ENCODE measurements at places on chromosomes 6 and 20. TPM values are rescaled to one million over a fixed set of nuclear protein-coding genes. Genes with fewer than 3 reads are reported as not detected.

- no peak for DNase-seq
Observed at GRCh38 chr6:122136386-122136785, 263.1 kb upstream of the HSF2 start.

DNA sequence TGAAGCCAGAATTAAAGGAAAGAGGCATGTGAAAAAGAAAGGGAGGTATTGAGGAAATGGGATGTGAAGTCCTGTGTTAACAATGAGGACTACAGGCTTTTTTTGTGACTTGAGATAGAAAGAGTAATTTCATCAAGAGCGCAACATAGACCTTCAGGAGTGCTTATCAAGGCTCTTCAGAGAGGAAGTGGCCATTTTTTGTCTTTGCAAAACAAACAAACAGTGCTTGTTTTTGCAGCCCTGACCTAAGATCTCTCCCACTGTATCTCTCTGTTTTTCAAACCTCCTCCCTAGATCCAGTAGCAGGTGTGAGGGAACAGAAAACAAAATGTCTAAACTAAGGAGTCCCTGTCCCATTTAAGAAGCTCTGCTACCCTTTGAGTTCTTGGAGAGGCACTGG, 710.3 kb upstream of the MARCKS start:
- DNase-seq = no peak

DNA sequence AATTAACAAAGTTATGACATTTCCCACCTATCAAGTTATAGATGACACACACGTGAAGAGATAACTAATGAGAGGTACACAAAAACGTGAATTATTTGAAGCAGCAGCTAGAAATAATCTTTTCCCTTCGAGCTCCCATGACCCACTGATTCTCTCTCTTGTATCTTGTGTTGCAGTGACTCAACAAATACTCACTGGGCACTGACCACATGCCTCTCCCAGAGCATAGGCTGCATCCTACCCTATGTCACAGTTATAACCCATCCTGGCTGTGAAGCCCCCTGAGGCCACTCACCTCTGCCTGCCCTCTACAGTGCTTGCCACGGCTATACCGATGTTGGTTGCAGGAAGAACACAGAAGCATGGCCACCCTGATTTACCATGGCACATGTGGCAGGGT, 91.8 kb downstream of the INSM1 start:
- no peak for DNase-seq

DNA sequence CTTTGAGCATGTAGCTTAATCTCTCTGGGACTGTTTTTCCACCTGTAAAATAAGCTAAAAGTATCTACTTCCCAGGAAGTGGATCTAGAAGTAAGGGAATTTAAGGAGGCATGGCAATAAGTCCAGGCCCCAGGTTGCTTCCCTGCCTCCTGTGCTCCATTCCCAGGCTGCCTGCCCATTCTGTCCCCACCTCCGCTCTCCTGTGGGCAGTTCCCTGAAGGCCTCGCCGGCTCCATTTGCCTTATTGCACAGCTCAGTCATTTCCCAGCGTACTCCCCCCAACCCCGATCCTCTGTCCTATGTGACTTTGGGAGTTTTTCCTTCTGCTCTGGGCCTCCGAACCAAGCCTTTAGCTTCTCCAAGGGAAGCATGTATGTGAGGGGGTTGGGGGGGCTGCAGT, 4.6 kb downstream of the SLC29A1 start:
- DNase-seq = no peak

- DNase-seq = no peak
Observed at GRCh38 chr6:138973466-138974153, 14.4 kb downstream of the REPS1 start.

DNA sequence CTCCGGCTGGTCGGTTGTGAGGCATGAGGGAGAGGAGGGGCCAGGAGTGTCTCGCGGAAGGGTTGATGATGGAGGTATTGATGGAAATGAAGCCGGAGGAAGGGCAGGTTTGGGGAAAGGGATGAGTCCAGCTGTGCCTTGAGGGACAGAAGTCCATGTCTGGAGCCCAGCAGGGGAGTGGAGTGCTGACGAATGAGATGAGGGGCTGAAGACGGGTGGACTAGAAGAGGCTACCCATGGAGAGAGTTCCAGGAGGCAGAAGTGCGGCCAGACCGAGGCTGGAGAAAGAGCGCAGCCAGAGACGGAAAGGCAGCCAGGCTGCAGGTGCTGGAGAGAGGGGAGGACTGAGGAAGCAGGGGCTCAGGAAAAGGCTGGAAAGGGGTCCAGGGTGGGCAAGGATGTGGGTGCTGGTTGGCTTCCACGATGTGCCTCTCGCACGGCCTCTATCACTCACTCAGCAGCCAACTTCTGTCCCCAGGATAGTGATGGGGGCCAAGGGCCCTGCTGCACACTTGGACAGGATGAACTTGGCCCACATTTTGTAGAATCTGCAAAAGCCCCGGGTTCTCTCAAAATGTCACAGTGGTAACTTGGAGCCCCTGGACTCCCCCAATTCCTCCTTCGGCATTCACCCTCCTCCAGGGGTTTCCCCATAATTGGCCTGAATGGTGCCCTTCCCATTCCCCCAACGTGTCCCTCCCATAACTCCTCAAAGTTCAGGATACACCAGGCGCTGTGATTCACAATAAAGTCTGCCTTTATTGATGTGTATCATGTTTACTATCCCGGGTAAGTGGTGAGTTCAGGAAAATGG, 627 bp upstream of the EIF6 start:
- DNase-seq = peak; percentile 54

HLA-DPB1 gene
- 630 TPM for total RNA-seq
